ENCODE measurements at places on chromosomes 2 and 18. TPM values are rescaled to one million over a fixed set of nuclear protein-coding genes. Genes with fewer than 3 reads are reported as not detected.

DNA sequence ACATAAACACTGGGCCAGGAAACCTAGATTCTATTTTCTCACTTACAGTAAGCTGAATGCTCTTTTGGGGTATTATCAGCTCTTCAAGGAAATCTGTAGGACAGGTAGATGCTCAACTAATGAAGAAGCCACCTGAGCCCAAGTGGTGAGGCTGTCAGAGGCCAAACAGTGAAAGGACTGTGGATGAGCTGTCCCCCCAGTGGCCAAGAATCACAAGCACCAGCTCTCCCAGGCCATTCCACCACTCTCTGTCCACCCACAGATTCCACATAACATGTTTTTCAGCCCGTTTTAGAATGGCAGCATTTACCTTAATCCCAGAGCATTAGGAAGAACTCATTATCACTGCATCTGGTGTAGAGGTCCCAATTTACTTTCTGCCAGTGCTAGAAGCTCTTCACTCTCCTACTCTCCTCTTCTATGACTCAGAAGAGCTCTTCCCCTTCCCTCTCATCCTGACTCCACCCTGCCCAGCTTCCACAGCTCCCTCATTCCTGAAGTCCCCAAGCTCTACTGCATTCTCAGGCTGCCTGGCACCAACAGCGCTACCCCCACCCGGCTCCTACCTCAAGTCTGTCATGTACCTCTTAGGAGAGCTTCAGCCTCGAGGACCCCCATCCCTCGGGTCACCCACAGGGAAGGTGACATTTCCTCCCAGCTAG is 43.8 kb upstream of the GORASP2 start:
- no peak for DNase-seq

- DNase-seq = no peak
These were observed 22.8 kb downstream of the TRABD2A start for GRCh38 chr2:84858123-84858522.

MATN3 gene
- total RNA-seq = not detected

DNA sequence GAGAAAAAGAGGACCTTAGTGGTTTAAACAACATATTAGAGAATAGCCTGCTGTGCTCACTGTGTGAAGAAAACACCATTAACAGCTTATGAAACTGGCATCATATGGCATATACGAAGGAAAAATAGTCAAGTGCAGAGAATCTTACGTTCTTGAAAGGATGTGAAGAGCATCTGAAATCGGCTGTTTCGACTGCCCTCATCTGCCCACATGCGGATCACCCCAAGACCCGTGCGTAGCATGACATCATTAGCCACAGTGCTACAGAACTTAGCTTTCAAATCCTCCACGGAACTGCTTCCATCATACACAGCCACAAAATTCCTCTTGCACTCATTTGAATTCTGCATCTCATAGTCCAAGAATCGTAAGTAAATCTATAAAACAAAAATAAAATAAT is 84.3 kb downstream of the NETO1 start:
- DNase-seq = no peak

GRCh38 chr2:63865159-63865799 is 23.6 kb downstream of the UGP2 start:
- no peak for DNase-seq

DNA sequence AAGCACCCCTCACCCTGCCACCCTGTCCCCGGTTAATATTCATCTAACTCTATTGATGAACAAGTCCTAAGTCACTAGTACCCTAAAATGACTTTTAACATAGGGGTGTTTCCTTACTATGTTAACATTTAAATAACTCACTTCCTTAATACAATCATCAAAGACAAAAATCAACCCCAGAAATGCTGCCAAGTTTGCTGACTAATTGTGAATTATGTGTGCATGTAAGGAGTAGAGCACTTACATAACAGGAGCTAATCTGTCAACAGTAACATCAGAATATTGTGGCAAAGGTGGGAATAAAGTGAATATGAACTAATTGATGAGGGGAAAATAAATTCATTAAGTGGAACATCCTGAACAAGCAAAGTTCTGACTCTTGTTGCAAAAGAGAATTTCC is 81.4 kb upstream of the ERBB4 start:
- DNase-seq = no peak

- DNase-seq = no peak
These were observed 198.5 kb downstream of the UBE2E3 start for GRCh38 chr2:181178823-181179412.

DNA sequence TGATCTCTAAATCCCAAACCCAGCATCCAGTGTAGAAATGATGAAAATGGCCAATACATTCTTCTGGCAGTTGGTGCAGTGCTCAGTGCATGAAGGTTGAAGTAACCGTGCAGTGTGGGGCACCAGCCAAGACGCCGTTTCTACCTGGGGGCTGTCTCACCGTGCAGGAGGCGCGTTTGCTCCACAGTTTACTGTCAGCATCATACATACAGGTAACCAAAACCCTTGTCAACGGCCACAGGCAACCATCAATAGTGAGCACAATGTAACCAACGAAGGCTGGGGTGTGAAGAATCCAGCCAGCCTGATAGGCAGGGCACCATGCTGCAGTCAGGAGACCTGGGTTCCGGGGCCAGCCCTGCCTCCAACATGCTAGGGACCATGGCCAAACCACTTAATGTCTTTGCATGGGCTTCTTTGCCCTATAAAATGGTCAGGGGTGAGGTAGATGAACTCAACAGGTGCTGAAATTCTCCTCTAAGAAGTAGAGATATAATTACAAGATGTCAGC is 127.5 kb upstream of the ID2 start:
- no peak for DNase-seq

GRCh38 chr2:208279236-208279635 is 13.2 kb downstream of the PIKFYVE start:
- DNase-seq = no peak

GRCh38 chr2:9815844-9816279 is 27.4 kb upstream of the TAF1B start:
- DNase-seq = no peak

GRCh38 chr18:44079606-44080005 is 601.1 kb upstream of the SETBP1 start:
- no peak for DNase-seq

POTEI gene
- not detected for total RNA-seq

GRCh38 chr2:100073110-100073509 is 69.3 kb downstream of the AFF3 start:
- DNase-seq = no peak

DNA sequence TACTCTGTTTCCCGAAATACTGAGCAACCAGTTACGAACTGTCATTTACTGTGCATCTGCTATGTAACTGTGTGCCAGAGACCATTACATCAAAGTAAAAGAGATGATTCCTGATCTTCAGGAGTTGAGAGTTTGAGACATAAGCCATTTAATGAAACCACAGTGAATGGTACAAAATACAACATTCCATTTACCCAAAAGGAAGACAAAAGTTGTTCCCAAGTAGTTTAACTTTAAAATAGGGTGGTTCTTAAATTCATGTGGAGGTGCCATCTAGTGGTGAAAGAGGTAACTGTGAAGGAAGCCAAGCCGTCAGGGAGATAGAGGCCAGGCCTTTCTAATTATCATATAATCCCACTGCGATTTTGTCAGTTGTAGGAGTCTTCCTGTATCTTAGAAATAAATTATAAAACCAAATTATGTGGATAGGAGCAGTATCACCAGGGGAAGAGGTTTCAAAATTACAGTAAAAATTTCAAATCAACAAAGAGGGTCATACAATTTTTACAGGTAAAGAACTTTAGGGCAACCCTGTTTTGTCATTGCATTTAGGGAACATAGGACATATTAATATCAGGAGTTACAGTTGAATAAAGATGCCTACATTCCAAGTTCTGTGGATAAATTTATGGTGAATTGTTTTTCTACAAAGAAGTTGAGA is 67.7 kb downstream of the EPAS1 start:
- DNase-seq = no peak

ITPRIPL1 gene
- 15.5 TPM for total RNA-seq

GRCh38 chr2:65350651-65351056 is 81.7 kb downstream of the SPRED2 start:
- DNase-seq = no peak

HADHB gene
- total RNA-seq = 74.1 TPM

DNA sequence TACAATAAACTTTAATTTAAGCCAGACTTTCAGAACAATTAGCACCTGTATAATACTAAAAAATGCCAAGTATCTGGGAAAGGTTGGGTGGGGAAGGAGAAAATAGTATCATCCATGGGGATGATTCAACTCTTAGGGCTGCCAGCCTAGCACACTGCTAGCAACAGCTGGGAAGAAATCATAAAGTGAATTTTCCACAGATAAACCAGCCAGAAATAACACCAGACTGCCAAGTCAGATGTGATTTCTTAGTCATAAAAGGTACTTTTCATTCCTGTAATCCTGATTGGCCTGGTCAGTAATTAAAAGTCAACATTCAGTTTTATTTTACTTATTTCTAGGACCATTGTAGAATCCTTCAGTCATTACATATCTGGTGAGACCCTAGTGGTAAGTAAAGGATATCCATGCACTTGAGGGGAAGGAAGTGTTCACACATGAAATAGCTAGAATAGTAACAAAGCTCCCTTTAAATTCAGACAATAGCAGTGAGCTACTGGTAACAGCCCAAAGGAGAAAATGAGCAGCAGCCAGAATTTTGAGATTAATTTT is 59.4 kb downstream of the LIMS1 start:
- DNase-seq = no peak

GRCh38 chr2:169644173-169644572 is 50.0 kb downstream of the CFAP210 start:
- DNase-seq = no peak

HRH4 gene
- not detected for total RNA-seq

GRCh38 chr18:11955239-11956029 is 25.9 kb upstream of the IMPA2 start:
- DNase-seq = no peak

LOXL3 gene
- 1.5 TPM for total RNA-seq

- DNase-seq = no peak
These were observed 33.3 kb downstream of the RTTN start for GRCh38 chr18:70172225-70172624.

HOXD8 gene
- not detected for total RNA-seq

CCDC148 gene
- not detected for total RNA-seq

DNA sequence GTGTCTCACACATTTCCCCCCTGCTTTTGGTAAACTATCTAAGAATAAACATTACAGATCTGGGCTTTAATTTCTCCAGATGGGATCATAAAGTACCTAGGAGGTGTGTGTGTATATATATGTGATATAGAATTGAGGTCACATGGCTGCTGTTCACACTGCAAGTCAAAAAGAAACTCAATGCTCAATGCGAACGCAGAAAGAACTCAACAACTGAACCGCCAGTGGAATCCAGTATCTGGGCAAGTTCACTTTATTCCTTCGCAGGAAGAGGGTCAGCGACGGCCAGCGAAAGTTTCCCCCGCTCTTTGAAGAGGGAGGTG is 17.7 kb downstream of the POU3F3 start:
- no peak for DNase-seq

GRCh38 chr18:48902023-48902855 is 48.5 kb downstream of the SMAD7 start:
- no peak for DNase-seq

IRS1 gene
- 2.7 TPM for total RNA-seq

DNA sequence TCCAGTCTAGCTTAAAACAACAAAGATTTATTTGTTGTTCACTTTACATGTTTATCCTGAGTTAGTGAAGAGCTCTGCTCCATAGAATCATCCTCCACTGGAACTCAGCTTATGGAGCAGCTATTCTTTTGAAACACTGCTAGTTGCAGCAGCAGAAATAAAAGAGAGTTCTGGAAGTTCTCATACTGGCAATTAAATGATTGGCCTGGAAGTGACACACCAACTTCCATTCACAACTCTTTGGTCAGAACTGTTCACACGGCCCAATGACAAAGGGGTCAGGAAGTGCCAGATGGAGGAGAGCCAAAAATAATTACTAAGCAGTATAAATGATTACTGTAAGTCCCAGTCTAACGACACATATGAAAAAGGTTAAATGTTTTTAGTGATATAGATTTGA is 39.1 kb downstream of the FBXO11 start:
- DNase-seq = no peak

HOXD9 gene
- not detected for total RNA-seq

GRCh38 chr2:10326707-10327594 is 24.2 kb downstream of the HPCAL1 start:
- no peak for DNase-seq

CRYBA2 gene
- not detected for total RNA-seq

STARD6 gene
- total RNA-seq = not detected

SH3BP4 gene
- not detected for total RNA-seq

GRCh38 chr2:200405599-200406298 is 99.3 kb downstream of the SPATS2L start:
- no peak for DNase-seq

AQP12A gene
- not detected for total RNA-seq

GRCh38 chr18:41153871-41154270 is 801.2 kb upstream of the PIK3C3 start:
- DNase-seq = no peak

DNA sequence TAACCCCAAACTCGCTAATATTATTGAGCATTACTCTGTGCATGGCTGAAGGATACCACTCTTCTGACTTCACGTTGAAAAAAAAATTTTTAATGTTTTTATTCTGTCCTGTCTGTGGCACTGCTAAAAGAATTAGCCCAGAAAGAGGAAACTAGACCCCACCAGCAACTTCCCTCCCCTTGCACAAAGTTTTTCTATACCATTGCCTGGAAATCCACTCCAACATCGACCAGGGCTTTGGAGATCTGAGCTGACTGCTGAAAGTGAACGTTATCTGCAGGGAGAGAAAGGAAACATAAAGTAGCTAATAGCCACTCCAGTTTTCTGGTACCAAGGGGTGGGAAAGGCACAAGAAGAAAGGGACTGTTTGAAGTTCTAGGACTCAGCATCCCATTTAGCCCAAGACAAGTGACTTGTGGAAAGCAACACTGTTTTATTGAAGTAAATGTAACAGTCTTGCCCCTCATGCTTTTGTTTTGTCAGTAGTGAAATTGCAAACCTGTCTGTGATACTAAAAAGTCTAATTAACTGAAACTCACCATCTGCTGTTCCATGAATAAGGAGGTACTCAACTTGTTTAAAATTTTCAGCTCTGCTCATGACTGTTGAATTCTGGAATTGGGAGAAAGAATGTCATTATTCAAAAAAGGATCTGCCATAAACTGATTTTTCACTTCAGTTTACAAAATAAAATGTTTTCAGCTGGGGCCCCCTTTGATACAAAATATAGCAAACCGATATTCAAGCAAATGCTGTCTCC is 79.1 kb downstream of the DPP4 start:
- no peak for DNase-seq

EGR4 gene
- total RNA-seq = 0.33 TPM

DNA sequence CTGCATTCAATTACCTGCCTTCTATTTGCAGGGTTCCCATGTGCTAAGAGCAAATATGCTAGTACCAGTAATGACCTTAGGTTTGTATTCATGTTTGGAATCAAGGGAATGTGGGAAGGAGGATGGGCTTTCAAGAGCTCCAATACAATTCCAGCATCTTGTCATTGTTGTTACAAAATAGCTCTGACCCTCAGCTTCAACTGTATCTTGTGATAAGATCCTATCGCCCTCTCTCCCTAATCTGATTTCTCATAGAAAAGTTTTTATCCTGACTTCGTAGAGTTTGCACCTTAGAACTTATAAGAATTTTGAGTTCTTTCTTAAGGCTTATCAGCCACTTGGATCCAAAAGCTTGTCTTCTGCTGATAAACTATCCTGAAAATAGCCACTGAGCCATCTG is 749.5 kb upstream of the ACVR2A start:
- no peak for DNase-seq

- DNase-seq = no peak
These were observed 737.4 kb upstream of the SALL3 start for GRCh38 chr18:78242254-78242643.

- DNase-seq = no peak
These were observed 294.1 kb downstream of the KCNS3 start for GRCh38 chr2:18172607-18173006.
